ENCODE measurements at places on chromosomes 13 and 19.

GRCh38 chr13:61146158-61146557 lies 269.5 kb downstream of the PCDH20 start:
- no peak for DNase-seq

- DNase-seq = peak; percentile 40
Observed at GRCh38 chr19:32404933-32405430, 588 bp upstream of the DPY19L3 start.

DNA sequence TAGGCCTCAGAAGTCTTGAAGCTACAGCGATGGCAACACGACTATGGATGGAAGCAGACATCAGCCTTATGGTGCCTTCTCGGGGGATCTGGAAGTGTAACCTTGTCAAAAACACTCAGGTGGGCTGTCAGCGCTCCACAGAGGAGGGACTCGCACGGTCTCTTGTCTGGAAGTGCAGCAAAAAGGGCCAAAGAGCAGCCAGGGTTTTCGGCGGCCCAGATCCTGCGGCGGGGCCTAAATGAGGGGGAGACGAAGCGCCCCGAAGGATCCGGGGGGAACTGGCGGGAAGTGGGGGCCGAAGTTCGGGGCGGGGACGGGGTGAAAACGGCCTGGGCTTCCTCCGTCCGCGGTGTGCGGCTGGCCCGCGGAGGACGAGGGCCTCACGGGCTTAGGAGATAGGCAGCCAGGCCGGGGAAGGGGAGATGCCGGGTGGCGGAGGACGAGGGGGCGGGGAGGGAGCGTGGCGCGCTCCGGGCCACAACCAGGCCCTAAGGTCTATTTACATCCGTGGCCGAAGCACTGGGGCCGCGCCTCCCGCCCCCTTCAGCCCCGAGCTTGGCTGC lies 637 bp downstream of the RANBP3 start:
- DNase-seq = no peak

GRCh38 chr19:28882818-28883217 lies 330.1 kb downstream of the UQCRFS1 start:
- DNase-seq = no peak

DNA sequence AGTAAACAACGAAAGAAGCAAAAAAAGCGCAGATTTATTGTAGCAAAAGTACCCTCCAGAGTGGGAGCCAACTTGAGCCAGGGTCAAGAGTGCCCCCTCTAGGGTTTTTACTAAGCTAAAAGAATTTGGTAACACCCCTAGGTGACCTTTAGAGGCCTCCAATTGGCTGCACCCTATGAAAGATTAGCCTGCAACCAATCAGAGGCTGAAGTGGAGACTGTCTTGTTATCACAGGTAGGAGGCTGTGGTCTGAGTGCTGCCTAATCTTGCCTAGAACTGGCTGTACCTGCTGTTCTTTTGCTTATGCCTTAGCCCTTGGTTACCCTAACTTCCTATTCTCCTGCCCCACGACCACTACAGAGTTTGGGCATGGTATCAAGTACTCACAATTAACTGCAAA lies 38.3 kb downstream of the ANKRD10 start:
- no peak for DNase-seq

GRCh38 chr19:30596813-30597399 lies 224.7 kb downstream of the ZNF536 start:
- no peak for DNase-seq

DNA sequence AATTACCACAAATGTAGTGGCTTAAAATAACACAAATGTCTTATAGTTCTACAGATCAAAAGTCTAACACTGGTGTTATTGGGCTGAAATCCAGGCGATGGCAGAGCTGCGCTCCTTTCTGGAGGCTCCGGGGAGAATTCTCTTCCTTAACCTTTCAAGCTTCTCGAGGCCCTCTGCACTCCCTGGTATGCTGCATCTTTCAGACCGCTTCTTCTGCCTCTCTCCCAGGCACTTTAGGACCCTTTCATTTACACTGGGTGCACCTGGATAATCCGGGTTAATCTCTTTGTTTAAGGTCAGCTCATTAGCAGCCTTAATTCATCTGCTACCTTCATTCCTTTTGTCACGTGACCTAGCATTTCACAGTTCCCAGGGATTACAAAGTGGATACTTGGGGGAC lies 211.3 kb upstream of the RFC3 start:
- DNase-seq = peak; percentile 9

GRCh38 chr19:31350033-31350692 lies 927 bp upstream of the TSHZ3 start:
- DNase-seq = peak; percentile 54

DNA sequence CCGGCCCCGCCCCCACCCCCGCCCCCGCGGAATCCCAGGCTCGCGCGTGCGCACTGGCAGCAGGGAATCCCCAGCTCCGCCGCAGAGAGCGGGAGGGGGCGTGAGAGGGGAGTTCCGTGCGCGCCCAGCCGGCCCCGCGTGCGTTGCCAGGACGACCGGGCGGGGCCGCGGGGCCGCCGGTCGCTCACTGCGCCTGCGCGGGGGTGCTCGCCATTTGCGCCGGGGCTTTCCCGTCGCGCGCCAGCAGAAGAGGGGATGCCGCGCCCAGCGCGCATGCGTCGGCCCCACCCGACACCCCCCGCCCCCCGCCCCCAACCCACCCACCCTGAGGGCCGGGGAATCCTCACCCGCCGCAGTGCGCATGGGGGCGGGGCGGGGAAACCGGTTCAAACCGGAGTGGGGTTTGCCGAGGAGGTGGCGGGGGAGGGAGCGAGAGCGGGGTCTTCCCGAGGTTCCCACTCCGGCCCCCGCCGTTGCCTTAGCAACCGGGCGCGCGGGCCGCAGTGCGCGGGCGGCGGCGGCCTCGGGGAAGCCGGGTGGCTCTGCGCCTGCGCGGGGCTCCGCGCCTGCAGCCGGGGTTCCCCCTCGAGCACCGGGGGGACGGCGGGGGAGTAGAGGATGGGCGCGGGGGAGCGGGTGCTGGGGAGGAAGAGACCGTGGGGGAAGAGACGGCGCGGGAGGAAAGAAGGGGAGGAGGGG lies 15.1 kb downstream of the CCDC124 start:
- DNase-seq = peak; percentile 90

GRCh38 chr13:109669234-109669612 lies 117.2 kb downstream of the IRS2 start:
- no peak for DNase-seq

GRCh38 chr13:99418843-99419140 lies 82.5 kb upstream of the TM9SF2 start:
- no peak for DNase-seq

GRCh38 chr13:83450591-83450990 lies 431.7 kb downstream of the SLITRK1 start:
- DNase-seq = peak; percentile 35

- no peak for DNase-seq
Observed at GRCh38 chr13:57123681-57124080, 17.0 kb upstream of the PRR20A start.

DNA sequence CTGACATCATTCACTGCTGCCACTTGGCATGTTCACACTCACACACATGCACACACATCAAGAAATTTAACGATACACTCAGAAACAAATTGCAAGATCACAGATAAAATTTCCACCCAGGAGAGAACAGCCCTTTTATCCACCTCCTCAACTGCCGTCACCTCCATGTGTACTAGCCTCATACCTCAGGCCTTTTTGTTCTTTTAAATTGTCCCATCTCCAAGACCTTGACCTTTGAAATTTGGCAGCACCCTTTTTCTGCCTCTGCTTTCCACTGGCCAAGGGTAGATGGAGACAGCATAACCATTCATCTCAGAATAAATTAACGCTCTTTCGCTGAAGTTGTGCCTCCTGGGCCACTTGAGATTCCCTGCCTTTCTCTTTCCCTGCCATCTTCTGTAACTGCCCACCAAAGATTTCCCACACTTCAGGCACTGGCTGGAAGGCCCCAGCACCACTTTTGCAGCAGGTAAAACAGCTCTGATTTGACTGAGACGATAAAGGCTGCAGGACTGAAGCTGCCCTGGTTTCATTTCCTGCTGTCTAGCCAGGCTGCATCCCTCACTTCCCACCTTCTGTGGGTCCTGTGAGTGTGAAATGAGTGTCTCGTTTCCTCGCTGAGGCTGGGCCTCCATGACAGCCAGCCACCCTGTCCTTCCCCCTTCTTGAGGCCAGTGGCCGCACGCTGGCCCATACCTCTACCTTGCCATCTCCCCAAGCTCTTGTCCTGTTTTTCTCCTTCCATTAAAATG lies 39.3 kb downstream of the MBNL2 start:
- DNase-seq = no peak
